ENCODE measurements at places on chromosomes 2 and 18.

GRCh38 chr2:120422465-120423160 is 76.7 kb downstream of the INHBB start:
- H3K27me3 ChIP-seq, result no peaks in the 10 kb centered on the region
- H3K4me3 ChIP-seq, result no peak overlapping the region
- no peaks in the 10 kb centered on the region for H3K36me3 ChIP-seq

DNA sequence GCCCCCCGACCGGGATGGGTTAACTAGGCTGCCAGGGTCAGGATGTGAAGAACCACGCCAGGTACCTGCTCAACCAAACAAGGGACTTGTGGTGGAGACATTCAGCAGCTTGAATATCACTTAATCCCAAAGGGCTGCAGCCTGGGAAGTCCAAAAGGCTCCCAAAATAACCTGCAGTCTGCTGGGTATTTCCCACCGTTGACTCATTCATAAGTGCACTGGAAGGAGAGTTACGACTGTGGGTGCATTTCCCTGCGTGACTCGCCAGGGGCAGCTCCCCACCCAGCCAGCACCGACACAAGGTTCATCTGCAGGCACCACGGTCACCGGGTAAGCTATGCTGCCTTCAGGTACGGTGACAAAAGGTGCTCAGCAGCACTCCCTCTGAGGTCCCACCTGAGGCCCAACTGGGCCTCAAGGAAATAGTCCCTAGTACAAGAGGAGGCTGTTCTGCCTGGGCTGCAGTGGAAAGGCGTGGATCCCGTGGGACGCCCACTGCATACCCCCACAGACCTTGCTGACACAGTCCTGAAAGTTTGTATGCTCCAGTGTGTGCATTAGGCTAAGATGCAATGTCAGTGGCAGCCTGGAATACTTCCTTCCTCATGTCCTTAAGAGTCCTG is 86.5 kb downstream of the UXS1 start:
- H3K4me3 ChIP-seq, result no peak overlapping the region
- no peaks in the 10 kb centered on the region for H3K36me3 ChIP-seq
- no peaks in the 10 kb centered on the region for H3K27me3 ChIP-seq
- H3K27ac ChIP-seq, result peak overlapping the region; percentile 28
- peak; percentile 51 for DNase-seq
- peaks cover 11% of the 10 kb centered on the region for H3K4me1 ChIP-seq

GRCh38 chr2:222677981-222678380 is 6.5 kb downstream of the MOGAT1 start:
- no peak for DNase-seq
- peaks cover 26% of the 10 kb centered on the region for H3K27me3 ChIP-seq
- no peak overlapping the region for H3K4me3 ChIP-seq
- H3K4me1 ChIP-seq, result no peaks in the 10 kb centered on the region

GRCh38 chr2:205387350-205388055 is 294.8 kb upstream of the NRP2 start:
- no peaks in the 10 kb centered on the region for H3K4me1 ChIP-seq
- no peak overlapping the region for H3K27ac ChIP-seq

- H3K4me1 ChIP-seq, result no peaks in the 10 kb centered on the region
- no peak overlapping the region for H3K27ac ChIP-seq
- H3K4me3 ChIP-seq, result no peak overlapping the region
- H3K36me3 ChIP-seq, result no peaks in the 10 kb centered on the region
- peaks cover 26% of the 10 kb centered on the region for H3K27me3 ChIP-seq
These were observed 230.1 kb upstream of the PXDN start for GRCh38 chr2:1974397-1974796.

GRCh38 chr2:215328066-215328465 is 16.2 kb downstream of the ATIC start:
- H3K27me3 ChIP-seq, result no peaks in the 10 kb centered on the region
- H3K36me3 ChIP-seq, result peaks cover 57% of the 10 kb centered on the region
- no peak for DNase-seq
- no peak overlapping the region for H3K4me3 ChIP-seq
- H3K27ac ChIP-seq, result no peak overlapping the region
- 0 out of 2 replicates have a peak, but pooled peaks cover 4% of the 10 kb centered on the region for H3K4me1 ChIP-seq

DNA sequence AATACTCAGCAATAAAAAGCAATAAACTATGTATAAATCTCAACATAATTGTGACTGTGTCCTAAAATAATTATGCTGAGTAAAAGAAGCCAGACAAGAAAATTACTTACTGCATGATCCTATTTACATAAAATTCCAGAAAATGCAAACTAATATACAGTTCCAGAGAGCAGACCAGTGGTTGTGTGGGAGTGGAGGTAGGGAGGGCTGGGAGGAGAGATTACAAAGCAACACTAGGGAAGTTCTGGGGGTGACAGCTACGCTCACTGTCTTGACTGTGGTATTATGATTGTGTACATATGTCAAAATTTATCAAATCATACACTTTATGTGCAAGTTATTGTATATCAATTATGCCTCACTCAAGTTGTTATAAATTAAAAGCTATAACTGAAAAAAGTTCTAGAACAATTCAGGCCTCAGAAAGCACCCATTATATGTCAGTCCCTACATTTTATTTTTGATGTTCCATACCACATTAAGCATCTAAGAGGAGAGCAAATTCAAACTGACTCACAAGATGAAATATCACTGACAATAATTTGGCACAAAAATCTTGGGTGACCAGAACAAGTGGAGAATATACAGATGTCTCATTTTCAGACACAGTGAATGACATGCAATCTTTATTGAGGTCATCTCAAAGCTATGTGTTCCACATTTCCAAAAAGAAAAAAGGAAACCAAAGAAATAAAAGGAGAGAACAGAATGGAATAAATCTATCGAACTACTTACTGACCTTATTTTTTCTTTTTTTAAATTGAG is 85.1 kb downstream of the ANTXR1 start:
- DNase-seq, result no peak
- no peak overlapping the region for H3K4me3 ChIP-seq
- peaks cover 9% of the 10 kb centered on the region for H3K4me1 ChIP-seq
- no peak overlapping the region for H3K27ac ChIP-seq
- peaks cover 7% of the 10 kb centered on the region for H3K36me3 ChIP-seq
- no peaks in the 10 kb centered on the region for H3K27me3 ChIP-seq

DNA sequence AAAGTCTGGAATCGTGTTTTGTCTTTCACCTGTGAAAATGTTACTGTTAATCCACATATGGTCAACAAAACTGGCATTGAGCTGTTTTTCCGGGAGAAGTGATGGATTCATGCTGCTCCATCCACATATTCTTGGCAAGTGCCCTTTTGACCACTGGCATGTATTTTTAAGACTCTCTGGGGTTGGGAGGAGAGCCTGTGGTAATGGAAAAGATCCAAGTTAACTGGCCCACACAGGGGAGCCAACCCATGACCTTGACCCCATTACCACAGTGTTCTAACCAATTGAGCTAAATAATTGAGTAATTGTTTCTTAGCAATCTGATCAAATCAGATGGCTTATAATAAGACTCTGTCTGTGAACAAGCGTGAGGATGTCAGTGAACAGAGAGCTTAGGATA is 296.2 kb upstream of the NRP2 start:
- H3K4me3 ChIP-seq, result no peak overlapping the region
- H3K27me3 ChIP-seq, result no peaks in the 10 kb centered on the region
- H3K36me3 ChIP-seq, result no peaks in the 10 kb centered on the region

DNA sequence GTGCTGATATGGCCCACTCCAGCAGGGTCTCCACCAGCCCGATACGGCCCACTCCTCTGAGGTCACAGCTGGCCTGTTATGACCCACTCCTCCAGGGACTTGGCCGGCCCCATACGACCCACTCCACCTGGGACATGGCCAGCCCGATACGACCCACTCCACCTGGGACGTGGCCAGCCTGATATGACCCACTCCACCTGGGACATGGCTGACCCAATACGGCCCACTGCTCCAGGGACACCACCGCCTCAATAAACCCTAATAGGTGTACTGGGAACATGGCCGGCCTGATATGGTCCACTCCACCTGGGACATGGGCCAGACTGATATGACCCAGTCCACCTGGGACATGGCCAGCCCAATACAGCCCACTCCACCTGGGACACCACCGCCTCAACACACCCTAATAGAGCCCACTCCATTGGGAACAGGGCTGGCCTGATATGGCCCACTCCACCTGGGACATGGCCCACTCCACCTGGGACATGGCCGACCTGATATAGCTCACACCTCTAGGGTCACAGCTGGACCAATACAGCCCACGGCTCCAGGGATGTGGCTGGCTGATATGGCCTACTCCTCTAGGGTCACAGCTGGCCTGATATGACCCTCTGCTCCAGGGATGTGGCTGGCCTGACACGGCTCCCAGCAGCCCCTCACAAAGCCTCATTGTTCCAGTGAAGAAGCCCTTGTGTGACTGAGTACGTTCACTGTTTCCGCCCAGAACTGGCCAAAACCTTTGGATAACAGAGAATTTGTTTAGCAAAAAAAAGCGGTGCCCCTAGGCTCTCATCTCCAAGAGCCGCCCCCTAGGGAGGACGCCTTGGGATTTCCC is 245.6 kb downstream of the HDAC4 start:
- no peaks in the 10 kb centered on the region for H3K27me3 ChIP-seq
- no peaks in the 10 kb centered on the region for H3K36me3 ChIP-seq
- H3K4me1 ChIP-seq, result no peaks in the 10 kb centered on the region

All from PC-3 (cell line).